ENCODE measurements at places on chromosomes 6 and 20.

- peaks cover 8% of the 10 kb centered on the region for H3K36me3 ChIP-seq
- H3K4me1 ChIP-seq = no peaks in the 10 kb centered on the region
- no peak for DNase-seq
- no peaks in the 10 kb centered on the region for H3K27me3 ChIP-seq
- no peak overlapping the region for H3K27ac ChIP-seq
- H3K4me3 ChIP-seq = no peak overlapping the region
Observed at GRCh38 chr6:110645685-110646418, 169.4 kb downstream of the CDK19 start.

DNA sequence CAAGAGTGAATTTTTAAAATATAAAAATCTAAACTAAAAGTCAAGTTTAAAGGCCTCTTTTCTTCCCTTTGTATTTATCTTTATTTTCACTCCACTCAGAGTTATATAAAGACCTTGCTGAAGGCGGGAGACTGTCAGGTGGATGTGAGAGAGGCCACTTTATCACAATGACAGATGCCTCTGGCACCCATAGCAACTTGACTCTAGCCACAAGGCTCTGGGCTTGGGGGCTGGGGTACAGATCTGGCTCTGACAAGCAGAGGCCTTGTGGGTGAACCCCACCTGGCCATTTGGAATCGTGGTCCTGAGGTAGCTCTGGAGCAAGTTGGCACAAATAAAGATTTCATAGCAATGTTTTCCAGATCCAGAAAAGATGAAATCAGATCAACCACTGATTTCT lies 417.2 kb downstream of the RFPL4B start:
- no peaks in the 10 kb centered on the region for H3K27me3 ChIP-seq
- no peaks in the 10 kb centered on the region for H3K4me1 ChIP-seq
- no peak for DNase-seq
- no peak overlapping the region for H3K4me3 ChIP-seq
- H3K36me3 ChIP-seq = no peaks in the 10 kb centered on the region

GRCh38 chr6:7615611-7616383 lies 25.8 kb downstream of the SNRNP48 start:
- no peaks in the 10 kb centered on the region for H3K4me1 ChIP-seq
- H3K4me3 ChIP-seq = peak overlapping the region; percentile 58
- peaks cover 28% of the 10 kb centered on the region for H3K36me3 ChIP-seq
- no peak overlapping the region for H3K27ac ChIP-seq
- peak; percentile 62 for DNase-seq
- H3K27me3 ChIP-seq = no peaks in the 10 kb centered on the region

- no peak overlapping the region for H3K4me3 ChIP-seq
- no peak overlapping the region for H3K27ac ChIP-seq
- no peaks in the 10 kb centered on the region for H3K27me3 ChIP-seq
Observed at GRCh38 chr6:36063318-36064060, 35.9 kb downstream of the MAPK14 start.

- H3K27ac ChIP-seq = peak overlapping the region; percentile 99
- peaks cover 33% of the 10 kb centered on the region for H3K27me3 ChIP-seq
- no peak overlapping the region for H3K4me3 ChIP-seq
- H3K4me1 ChIP-seq = peaks cover 27% of the 10 kb centered on the region
- H3K36me3 ChIP-seq = no peaks in the 10 kb centered on the region
Observed at GRCh38 chr20:58571356-58571692, 56.1 kb upstream of the APCDD1L start.

DNA sequence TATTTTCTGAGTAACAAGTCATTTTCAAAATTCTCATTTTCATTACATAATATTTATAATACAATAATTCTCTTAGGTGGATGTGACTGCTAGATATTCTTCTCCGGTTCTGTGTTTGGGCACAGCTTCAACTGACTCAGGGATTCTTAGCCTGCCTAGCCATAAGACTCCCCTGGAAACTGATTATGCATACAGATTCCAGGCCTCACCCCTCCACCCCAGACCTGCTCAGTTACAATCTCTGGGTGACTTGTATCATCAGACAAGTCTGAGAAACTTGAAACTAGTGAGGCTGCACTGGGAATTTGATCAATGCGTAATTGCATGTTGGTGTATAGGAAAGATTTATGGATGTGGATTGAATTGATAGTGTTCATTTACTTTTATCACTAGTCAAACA lies 25.4 kb downstream of the FLRT3 start:
- H3K4me1 ChIP-seq = no peaks in the 10 kb centered on the region
- H3K4me3 ChIP-seq = no peak overlapping the region
- no peak overlapping the region for H3K27ac ChIP-seq
- no peaks in the 10 kb centered on the region for H3K36me3 ChIP-seq

- peak overlapping the region; percentile 71 for H3K4me3 ChIP-seq
- no peaks in the 10 kb centered on the region for H3K27me3 ChIP-seq
- H3K27ac ChIP-seq = peak overlapping the region; percentile 72
- peaks cover 4% of the 10 kb centered on the region for H3K4me1 ChIP-seq
Observed at GRCh38 chr6:132198896-132199295, 202.4 kb downstream of the MOXD1 start.

Measured in mesenchymal stem cell (in vitro differentiated cells and primary cell).